Activated CD4-positive, alpha-beta T cell treated with anti-CD3 and anti-CD28 coated beads, Interleukin-2, amount 10 ng/mL, durations not matched to agents 24 days and 14 days (primary cell): ENCODE measurements at places on chromosomes 5 and 9. TPM values are rescaled to one million over a fixed set of nuclear protein-coding genes. Genes with fewer than 3 reads are reported as not detected.

FGFR4 gene
- total RNA-seq: 1.6 and 2.4 TPM in 2 replicates

GRCh38 chr5:137582218-137582617 lies 83.1 kb upstream of the SPOCK1 start:
- DNase-seq: no peak

GRCh38 chr9:128497824-128498610 lies 6.5 kb upstream of the GLE1 start:
- no peak for DNase-seq

KIF24 gene
- total RNA-seq: 5.9 and 6.2 TPM in 2 replicates

EMB gene
- total RNA-seq: 56.3 and 60.3 TPM in 2 replicates

LOX gene
- 0.05 TPM in 1 of 2 replicates, not detected in the other for total RNA-seq

GRCh38 chr5:31561946-31562345 lies 29.8 kb downstream of the C5orf22 start:
- DNase-seq: no peak

PKD2L2 gene
- not detected in 2 replicates for total RNA-seq

NUTM2G gene
- not detected in 2 replicates for total RNA-seq

IFNK gene
- not detected in 2 replicates for total RNA-seq

DNA sequence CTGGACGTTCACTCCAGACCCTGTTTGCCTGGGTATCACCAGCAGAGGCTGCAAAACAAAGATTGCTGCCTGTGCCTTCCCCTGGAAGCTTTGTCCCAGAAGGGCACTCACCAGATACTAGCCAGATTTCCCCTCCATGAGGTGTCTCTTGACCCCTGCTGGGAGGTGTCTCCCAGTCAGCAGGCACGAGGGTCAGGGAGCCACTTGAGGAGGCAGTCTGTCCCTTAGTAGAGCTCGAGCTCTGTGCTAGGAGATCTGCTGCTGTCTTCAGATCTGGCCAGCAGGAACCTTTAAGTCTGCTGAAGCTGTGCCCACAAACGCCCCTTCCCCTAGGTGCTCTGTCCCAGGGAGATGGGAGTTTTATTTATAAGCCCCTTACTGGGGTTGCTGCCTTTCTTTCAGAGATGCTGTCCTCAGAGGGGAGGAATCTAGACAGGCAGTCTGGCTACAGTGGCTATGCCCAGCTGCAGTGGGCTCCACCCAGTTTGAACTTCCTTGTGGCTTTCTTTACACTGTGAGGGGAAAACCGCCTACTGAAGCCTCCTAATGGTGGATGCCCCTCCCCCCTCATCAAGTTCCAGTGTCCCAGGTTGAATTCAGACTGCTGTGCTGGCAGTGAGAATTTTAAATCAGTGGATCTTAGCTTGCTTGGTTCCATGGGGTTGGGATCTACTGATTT lies 253.9 kb downstream of the SPATA31D1 start:
- DNase-seq: no peak

- DNase-seq: no peak
Measured at GRCh38 chr9:136047775-136048559, 47.1 kb downstream of the NACC2 start.

GPR150 gene
- 0.33 and 0.56 TPM in 2 replicates for total RNA-seq

COL23A1 gene
- 0.07 and 0.09 TPM in 2 replicates for total RNA-seq

GRCh38 chr9:86978413-86978812 lies 31.1 kb upstream of the GAS1 start:
- no peak for DNase-seq

- DNase-seq: no peak
Measured at GRCh38 chr5:65867542-65868195, 58.7 kb upstream of the ERBIN start.

DNA sequence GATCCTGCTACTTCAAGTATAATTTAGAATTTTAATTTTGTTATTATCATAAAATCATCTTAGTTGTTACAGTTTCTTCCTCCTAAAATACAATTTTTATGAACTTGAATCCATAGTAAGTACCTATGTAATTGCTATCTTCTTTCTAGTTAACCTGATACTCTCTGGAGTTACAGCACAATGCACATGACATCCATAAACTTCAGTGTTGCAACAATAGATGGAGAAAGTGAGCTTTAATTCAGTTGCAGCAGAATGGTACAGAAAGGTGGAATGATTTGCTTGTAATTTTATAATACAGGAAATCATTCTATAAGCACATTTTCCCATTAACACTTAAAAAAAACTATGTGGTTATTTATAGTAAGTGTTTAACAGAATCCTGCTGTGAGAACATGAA lies 372.0 kb downstream of the CDH9 start:
- DNase-seq: no peak

DNA sequence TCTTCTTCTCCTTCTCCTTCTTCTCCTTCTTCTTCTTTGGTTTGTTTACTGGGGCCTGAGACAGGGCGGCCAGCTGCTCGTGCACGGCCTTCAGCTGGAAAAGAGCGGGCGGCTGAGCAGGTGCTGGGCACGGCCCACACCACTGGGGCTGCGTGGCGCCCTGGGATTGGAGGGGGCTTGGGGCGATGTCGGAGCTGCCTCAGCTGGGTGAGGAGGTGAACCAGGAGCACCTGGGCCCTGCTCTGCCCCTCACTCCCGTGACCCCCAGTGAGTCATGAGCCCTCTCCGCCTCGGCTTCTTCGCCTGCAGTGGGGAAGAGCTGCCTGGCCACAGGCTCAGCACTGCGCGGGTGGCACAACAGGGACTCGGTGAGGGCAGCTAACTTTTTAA lies 14.9 kb downstream of the BRD3OS start:
- DNase-seq: no peak

CD274 gene
- 52.1 and 57.6 TPM in 2 replicates for total RNA-seq

RANBP17 gene
- not detected in 2 replicates for total RNA-seq

- peak; percentile 93 for DNase-seq
Measured at GRCh38 chr9:127783111-127784008, 2.5 kb upstream of the CDK9 start.

DNA sequence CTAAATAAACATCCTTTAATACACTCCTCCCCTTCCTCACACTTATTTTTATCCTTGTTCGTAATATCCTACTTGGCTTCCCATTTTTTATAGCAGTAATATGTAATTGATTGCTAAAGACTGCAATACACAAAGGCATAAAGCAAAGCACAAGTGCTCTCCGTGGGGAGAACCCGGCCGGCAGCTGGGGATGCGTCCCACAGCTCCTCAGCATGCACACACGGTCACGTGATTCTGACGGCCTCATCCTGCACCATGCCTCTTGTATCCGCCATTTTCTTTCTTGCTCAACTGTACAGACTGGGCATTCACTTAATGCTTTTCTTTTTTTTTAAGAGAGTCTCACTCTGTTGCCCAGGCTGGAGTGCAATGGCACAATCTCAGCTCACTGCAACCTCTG lies 2.8 kb downstream of the BRD3OS start:
- no peak for DNase-seq
